ENCODE measurements at places on chromosomes 1 and 21.

GRCh38 chr1:150720098-150720497 lies 597 bp downstream of the HORMAD1 start:
- no peak for DNase-seq

DNA sequence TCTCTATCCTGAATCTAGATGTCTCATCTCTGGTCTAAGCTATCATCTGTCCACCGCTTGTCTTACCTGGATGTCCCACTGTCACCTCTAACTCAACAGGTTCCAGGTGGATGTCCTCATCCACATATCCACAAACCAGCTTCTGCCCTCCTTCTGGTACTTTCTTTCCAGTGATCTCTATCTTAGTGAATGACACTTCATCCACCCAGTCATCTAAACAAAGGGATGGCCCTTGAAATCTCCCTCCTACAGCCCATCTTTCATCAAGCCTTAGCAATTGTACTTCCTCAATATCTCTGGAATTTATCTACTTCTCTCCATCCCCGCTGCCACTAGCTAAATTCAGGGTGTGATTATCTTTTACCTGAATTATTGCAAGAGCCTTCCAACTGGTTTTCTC lies 33.9 kb upstream of the SERBP1 start:
- DNase-seq, result no peak

- no peak for DNase-seq
These were observed 6.6 kb downstream of the TBX19 start for GRCh38 chr1:168287237-168287664.

- DNase-seq, result no peak
These were observed 3.3 kb upstream of the SSBP3 start for GRCh38 chr1:54409156-54410142.

DNA sequence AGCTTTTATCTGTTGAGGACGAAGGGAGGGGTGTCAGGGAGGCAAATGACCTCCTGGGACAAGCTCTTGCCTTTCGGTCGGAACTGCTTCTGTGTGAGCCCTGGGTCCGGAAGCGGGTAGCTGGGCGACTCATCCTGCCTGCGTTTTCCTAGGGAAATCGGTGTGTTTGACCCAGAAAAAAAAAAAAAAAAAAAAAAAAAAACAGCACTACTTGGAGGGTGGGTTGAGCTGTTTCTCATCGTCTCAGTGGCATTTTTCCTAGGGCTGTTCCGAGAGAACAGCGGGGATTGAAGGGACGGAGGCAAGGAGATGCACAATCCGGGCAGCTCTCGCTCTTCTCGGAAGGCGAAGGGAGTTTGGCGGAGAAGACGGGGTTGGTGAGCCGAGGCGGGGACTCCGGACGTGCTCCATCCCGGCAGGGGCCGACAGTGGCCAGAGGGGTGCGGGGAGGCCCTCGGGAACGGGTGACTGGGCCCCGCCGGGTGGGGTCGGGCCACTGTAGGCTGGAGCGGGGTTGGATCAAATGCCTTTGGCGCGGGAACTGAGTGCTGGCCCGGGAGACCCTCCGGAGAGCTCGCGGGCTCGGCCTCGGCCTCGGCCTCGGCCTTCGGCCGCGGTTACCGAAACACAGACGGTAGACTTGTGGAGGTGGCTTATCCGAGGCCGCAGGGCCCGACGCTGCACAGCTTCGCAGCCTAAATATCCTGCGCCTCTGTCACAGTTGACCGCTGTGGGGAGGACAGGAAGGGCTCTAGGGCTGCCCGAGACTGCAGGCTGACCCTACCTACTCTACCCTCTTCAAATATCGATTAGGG lies 2.4 kb upstream of the BARHL2 start:
- DNase-seq, result no peak

GRCh38 chr1:154856049-154856448 lies 14.0 kb downstream of the KCNN3 start:
- DNase-seq, result peak; percentile 96

- no peak for DNase-seq
These were observed 159.9 kb downstream of the SPATA17 start for GRCh38 chr1:217791091-217791490.

GRCh38 chr1:77757603-77758002 lies 2.0 kb downstream of the USP33 start:
- no peak for DNase-seq

DNA sequence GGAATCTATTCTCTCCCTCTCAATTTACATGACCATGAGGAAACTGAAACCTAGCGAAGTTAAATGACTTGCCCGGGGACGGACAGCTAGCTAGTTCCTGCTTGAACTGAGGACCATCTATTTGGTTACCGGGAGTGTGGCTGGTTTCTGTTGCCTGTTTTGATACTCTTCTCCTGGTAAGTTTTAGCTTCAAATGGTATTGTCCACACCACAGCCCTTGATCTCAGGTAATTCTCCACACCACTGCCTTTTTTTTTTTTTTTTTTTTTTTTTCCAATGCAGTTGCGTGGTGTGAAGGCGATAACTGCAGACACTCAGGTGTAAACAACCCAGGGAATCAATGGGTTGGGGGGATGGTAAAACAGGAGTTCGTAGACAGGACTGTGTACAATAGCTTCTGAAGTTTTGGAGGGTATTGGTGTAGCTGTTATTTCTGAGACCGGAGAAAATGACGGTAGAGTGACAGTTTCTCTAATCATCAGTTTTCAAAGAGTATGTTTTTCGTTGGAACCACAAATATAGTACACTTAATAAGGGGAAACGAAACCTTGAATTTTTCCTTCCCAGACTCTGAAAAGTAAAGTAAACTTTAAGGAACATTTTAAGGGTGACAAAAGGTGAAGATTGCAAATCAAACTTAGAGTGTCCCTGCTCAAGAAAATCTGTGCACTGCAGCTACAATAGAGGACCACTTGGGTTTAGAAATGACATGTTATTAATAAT lies 125.3 kb upstream of the CACYBP start:
- no peak for DNase-seq

DNA sequence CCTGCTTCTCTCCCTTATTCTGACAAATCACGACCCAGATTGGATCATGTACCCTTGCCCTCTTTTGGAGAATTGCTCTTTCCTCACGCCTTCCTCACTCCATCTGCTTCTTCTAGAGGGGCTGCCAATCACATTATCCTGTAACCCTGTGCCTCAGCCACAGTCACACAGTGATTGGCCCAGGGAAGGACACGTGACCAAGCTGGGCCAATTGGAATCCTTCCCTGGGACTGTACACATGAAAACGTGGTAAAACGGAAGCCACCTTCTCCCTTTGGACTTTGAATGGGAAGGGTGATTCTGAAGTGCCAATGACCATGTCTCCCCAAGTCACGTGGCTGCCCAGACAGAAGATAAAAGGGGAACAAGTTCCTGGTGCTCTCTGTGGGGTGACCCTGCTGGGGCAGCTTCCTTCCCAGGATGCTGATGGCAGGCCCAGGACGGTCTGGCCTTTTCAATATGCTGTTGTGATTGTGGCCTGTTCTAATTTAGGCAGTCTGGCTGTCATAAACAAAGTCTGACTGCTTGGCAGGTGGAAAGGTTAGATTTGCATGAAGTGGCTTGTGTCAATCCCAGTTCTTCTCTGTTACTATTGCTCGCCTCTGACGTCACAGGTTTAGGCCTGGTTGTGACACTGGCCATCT lies 92.9 kb downstream of the UBIAD1 start:
- DNase-seq, result no peak

DNA sequence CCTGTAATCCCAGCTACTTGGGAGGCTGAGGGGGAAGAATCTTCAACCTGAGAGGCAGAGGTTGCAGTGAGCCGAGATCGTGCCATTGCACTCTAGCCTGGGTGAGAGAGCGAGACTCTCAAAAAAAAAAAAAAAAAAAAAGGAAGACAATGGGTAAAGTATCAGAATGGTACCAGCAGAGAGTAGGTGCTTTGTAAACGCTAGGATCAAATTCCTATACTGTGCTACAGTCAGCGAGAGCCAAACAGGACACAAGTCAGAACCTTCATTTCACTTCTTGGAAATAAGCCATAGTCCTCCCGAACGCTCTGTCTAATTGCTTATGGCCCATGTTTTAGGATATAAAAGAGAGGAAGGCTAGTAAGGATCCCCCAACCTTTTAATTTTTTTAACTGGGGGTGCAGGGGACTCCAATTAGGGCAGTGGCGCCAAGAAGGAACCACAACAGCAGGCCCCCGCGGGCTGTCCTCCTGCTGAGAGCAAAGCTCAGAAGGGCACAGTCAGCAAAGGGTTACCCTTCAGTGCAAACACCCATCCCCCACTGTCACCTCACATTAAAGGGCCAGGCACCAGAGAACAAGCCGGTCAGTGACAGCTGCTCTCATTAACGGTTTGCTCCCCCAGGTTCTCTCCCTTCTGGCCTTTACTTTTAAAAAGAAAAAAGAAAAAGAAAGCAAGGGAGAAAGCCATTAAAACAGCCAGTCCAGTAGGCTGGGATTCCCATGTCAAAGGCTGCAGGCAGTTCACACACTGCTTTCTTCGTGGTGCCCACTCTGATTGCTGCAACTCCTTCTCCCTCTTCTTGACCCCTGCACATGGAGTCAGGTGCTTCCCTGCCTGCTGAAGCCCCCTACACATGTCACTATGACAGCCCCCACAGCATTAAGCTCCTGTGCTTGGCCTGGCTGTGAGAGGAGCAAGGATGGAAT lies 69.4 kb downstream of the PLPP3 start:
- DNase-seq, result no peak

GRCh38 chr21:45876381-45877170 lies 105.0 kb upstream of the COL6A1 start:
- DNase-seq, result peak; percentile 89

DNA sequence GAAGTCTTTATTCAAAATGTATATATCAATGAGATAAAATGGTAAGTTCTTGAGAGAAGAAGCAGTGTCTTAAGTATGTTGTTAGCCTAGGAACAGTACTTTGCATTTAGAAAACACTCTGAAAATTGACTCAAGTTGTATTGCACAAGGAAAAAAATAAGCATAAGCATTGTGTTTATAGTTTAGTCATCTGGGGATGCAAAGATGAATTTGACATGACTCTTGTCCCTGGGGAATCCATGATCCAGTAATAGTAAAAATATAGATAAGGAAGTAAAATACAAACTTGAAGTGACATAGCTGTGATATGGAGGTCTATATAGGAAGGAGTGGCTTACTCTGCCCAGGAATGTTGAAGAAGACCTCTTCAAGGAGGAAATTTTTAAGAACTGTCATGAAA lies 185.0 kb upstream of the PTBP2 start:
- DNase-seq, result no peak

DNA sequence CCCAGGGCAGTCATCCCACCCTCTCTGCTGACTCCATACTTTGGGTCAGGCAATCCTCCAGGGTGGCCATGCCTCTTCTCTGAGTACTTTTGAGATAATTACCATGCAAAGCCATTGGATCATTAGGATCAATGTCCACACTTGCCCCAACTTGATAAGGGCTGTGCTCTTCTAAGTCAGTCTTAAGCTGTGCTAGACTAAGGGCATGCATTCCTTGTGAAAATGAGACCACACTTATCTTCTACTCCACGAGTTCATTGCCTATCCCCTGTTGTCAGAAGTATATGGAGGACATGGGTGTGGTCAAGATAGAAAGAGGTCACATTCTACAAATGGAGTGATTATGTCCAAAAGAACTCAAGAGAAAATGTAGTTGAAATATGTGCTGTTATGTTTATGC lies 18.9 kb upstream of the SSX2IP start:
- no peak for DNase-seq

DNA sequence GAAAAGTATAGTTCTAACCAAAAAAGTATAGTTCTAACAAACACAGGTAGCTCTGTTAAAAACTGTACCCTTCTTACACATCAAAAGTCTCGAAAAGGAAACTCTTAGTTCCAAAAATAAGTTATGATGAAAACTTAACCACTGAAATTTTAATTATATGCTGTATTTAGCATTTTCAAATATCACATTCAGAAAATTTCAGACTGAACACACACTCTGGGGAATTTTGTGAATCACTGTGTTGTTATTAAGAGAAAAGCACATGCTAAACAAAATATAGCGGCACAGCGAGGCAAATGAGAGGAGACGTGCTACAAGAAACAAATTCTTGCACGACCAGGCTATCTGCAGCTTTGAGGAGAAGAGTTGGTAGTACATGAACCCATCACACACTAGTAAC lies 30.4 kb downstream of the VAV3 start:
- DNase-seq, result no peak

- DNase-seq, result peak; percentile 32
These were observed 101.9 kb upstream of the SOD1 start for GRCh38 chr21:31557421-31558188.

DNA sequence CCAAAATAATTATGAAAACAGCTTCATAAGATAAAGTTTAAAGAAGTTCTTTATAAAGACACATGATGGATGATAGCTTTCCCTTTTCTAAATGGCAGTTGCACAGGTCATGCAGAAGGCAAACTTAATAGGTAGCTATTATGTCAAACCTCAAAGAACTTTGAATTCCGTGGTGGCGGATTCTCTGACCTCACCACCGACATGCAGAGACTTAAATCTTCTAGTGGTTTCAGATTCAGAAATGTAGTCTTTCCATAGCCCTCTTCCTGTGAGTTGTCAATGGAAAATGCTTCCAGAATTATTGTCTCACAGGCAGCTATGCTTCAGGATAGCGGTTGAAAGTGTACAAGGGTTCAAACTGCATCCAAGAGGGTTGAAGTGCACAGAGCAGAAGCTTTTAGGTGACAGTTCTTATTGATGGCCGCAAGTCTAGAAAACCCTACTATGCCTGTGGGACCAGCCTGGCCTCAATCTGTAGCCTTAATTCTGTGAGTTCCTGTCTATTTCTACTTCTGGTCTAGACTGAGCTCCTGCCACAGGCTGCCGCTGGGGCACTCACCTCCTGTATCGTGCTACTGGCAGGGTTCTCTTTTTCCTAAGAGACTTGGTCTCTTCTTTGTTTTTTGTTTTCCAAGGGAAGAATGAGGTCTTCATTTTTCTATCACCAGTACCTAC lies 117.0 kb upstream of the ERRFI1 start:
- DNase-seq, result no peak

DNA sequence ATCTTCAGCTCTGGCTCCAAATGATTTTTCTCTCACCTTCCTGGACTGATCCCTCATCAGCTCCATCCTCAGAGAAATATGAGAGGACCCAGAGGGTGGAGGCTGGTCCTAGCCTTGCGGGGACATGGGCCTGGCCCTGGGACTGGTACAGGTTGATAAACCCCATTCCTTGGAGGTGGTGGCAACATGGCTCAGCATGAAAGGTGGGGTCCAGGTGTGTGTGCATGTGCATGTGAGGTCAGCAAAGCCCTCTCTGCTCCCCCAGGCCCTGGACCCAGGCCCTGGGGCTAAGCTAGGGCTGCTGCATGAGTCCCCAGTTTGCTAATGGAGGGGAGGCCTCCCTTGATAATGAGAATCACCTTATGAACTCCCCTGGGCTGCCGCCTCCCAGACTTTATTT lies 363.1 kb downstream of the MATN1 start:
- no peak for DNase-seq

GRCh38 chr1:44086692-44087474 lies 31.7 kb upstream of the KLF17 start:
- no peak for DNase-seq
